ENCODE measurements at places on chromosomes 4 and X.
A peak's percentile ranks its signal among the peaks of the same experiment; 100 is the strongest.

DNA sequence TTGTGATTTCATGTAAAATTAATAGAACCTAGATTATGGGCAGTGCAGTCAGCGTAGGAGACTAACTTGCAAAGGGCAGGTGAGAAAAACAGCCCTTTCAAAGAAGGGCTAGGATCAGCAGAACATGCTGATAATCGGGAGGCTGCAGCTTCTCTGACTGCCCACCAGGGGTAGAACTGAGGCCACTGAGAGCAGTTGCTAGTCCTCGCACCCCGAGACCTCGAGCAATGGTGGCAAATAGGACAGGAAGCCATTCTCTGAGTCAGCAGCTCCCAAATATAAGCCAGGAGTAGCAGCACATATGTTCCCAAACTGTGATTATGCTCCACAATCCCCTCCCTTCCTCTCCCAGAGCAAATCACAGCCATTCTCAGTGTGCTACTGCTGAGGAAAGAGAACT is 186.5 kb downstream of the MSL3 start:
- DNase-seq, result peak; percentile 2

DNA sequence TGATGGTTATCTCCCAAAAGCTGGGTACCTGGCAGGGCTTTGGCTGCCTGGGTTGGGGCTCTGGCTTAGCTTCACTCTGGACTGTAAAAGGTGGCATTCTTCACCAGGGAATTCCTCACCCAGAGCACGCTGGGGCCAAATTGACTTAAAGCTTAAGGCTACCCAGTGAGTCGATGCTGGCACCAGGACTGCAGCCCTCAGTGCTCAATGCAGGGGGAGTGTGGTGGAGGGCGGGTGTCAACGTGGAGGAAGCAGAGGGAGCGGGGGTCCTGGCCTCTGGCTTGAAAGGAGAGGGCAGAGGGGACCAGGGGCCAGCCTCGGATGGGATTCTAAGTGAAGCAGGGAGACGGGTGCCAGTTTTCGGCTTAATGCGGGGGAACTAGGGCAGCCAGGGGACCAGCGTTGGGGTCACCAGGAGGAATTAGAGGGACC is 446 bp upstream of the FAM50A start:
- DNase-seq, result no peak

GRCh38 chr4:152713951-152714705 is 34.3 kb upstream of the TMEM154 start:
- no peak for DNase-seq

DNA sequence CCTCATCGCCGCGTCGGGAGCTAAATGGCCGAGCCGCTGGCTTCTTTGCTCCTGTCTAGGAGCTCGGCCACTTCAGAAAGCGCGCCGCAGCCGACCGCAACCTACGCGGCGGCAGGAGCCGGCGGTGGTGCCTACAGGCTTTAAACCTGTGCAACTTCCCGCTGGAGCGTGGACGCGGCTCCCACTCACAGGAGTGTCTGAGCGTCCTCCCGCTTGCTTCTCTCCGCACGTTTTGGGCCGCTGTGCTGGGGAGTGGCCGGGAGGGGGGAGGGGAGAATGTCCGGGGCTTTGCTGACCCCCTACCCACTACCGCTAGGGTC is 1.0 kb downstream of the NHSL2 start:
- DNase-seq, result no peak

DNA sequence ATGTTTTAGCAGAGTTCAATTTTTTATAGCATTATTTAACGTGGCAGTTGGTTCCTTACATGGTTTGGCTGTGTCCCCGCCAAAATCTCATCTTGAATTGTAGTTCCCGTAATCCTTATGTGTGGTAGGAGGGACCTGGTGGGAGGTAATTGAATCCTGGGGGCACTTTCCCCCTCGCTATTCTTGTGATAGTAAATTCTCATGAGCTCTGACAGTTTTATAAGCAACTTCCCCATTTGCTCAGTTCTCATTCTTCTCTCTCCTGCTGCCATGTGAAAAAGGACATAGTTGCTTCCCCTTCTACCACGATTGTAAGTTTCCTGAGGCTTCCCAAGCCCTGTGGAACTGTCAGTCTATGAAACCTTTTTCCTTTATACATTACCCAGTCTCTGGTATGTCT is 329.5 kb downstream of the GRIA2 start:
- DNase-seq, result no peak

DNA sequence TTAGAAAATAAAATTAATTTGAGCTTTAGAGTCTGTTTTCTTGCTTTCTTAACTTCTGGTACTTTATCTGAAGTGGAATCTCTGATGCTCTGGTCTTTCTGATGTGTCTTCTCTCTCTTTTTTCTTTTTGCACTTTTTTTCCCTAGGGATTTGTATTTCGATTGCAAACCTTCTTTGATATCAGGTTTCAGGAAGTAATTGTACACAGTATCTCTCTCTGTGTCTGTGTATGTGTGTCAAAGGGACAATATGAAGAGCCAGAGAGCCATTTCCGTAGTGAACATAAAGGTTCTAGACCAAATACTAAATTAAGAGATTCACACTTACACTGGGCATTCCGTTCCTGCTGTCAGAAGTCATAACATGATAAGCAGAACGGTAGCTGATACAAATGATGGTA is 325.0 kb downstream of the PCDH7 start:
- DNase-seq, result peak; percentile 4

DNA sequence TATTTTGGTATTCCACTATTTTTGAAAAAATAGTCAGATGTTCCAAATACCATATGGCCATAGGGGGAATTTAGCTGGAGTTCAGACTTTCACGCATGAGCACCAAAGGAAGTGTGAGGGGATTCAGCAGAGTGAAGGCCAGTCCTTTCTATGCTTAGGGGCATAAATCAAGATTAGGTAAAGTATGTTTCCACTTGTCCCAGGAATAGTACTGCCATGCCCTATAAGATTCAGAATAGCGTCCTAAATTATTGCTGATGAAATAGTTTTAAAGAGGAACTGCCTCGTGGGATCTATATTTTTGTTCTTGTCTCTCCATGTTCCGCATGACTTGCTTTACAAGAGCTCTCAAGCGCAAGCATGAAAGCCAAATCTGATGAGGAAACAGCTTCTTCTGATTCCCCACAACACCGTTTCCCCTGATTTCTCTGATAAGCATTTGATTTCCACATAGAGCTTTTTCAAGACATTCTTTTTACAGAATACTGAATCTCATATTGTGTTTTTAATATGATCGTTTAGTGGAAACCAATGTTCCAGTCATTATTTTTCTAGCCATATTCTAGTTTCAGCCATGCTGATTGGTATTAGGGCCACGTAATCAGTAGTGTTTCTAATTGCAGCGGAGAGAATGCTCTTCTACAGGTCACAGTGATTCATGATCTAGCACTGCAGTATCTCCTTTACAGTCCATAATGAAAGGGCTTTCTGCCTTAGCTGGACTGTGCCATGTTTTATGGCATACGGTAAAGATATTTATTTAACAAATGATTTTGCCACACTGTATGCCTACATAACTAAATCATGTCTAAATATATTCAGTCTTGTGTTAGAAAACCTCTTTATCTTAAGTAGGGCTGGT is 492.3 kb downstream of the CENPC start:
- DNase-seq, result peak; percentile 95

GRCh38 chr4:102342404-102343074 is 2.7 kb downstream of the SLC39A8 start:
- no peak for DNase-seq
